RCC 7860 (cell line): ENCODE measurements at places on chromosomes 6 and 20.

DNA sequence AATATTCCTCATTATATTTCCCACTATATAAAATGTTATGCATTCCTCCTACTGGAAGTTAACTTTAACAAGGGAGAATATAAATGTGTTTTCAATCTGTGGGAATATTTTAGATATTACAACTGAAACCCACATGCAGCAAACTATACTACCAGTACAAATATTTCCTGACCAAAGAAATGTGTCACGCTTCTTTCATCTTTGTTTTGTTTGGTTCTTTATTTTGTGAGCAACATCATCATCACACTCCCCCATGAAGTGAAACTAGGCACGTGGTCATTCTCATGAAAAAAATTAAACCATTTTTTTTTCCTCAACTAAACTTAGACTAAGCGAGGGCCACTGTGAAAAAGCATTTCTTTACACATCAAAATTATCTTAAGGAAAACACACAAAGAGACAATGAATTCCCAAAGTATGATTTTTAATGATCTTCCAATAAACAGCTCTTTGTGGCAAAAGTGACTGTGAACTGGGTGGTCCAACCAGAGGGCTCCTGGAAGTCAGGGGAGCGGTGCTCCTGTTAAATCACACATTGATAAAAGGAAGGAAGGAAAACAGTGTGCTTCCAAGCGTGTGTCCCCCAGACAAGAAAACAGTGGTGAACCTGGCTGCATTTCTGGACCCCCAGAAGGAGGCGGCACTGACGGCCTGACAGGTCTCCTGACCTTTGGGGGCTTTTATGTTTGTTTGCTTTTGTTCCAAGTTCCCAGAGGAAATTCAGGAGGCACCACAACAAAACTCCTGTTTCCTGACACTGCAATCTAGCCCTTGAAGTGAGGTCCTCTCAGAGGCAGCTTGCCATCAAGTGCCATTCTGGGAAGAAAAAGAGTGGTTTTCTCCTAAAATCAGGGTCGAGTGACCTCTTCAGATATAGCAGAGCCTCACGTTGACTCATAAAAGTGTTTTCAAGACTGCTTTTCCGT is 166.8 kb upstream of the FOXQ1 start:
- no peak for DNase-seq

DNA sequence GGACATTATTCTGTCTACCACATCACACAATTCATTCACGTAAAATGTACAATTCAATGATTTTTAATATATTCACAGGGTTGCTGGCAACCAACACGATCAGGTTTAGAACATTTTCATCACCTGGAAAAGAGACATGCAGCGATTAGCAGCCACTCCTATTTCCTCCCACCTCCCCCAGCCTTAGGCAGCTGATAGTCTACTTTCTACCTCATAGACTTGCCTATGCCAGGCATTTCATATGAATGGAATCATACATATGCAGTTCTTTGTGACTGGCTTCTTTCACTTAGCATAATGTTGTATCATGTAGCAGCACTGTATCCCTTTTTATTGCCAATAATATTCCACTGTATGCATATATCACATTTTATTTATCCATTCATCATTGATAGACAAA is 31.5 kb upstream of the CTNNBL1 start:
- no peak for DNase-seq

DNA sequence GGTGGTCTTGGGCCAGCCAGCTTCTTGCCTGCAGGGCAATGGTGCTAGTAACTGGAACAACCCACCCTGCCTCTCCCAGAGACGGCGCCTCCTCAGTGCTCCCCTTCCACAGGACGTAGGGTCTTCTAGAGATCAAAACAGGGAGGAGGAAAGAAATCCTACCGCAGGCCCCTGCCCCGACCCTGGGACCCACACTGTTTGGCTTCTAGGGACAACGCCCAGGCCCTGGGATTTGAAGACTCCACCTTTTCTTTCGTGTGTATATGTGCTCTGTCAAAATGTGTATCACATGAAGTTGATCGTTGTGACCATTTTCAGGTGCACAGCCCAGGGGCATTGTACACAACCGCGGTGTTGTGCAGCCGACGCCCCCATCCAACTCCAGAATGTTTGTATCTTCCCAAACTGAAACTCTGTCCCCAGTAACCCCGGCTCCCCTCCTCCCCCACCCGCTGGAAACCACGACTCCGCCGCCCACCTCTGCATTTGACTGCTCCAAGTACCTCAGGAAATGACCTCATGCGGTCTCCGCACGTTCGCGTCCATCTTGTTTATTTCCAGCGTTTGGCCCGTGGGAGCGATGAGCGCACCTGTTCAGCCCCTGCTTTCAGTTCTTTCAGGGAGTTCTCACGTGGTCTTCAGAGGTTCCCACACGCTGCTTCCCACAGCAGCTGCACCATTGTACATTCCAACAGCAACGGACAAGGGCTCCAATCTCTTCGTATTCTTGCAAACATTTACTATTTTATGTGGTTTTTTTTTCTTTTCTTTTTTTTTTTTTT is 3.4 kb upstream of the BHLHE23 start:
- no peak for DNase-seq

GRCh38 chr6:42512579-42512978 is 51.2 kb upstream of the UBR2 start:
- no peak for DNase-seq
